ENCODE measurements at places on chromosomes 6 and 20.
A peak's percentile ranks its signal among the peaks of the same experiment; 100 is the strongest.

- DNase-seq = no peak
These were observed 3.6 kb downstream of the OR10C1 start for GRCh38 chr6:29442719-29443118.

DNA sequence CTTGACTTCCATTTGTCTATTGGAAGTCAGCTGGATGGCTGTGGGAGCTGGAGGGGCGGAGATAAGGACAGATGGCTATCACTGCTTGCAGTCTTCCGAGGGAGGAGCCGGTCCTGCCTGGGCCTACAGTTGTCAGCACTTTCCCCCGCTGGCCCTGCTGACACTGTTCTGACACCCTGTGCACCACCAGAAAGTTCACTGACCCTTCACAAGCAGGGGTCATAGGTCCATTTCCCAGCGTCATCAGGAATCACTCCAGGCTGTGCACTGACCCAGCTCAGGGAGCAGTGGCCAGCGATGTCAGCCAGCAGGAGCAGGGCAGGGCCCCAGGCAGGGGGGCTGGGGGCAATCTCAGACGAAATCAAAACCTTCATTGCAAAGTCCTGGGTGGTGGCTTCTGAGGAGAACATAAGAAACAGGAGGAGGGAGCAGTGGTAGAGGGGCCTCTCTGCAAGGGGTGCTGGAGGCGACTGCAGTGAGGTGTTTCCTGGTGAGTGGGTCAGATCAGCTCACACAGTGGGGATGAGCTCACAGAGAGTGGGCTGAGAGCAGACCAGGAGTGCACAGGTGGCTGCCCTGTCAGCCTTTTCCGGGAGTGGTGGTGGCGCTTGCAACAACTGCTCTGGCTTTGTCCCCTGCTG is 26.5 kb upstream of the PLEKHG1 start:
- no peak for DNase-seq

GRCh38 chr6:113809826-113810225 is 47.3 kb upstream of the MARCKS start:
- DNase-seq = no peak

- DNase-seq = no peak
These were observed 19.5 kb downstream of the ADNP start for GRCh38 chr20:50911716-50912115.

GRCh38 chr20:60255866-60256265 is 297.6 kb downstream of the CDH26 start:
- DNase-seq = no peak

- peak; percentile 77 for DNase-seq
These were observed 113.9 kb upstream of the PRSS16 start for GRCh38 chr6:27133281-27134227.

- DNase-seq = no peak
These were observed 92.1 kb upstream of the SPTLC3 start for GRCh38 chr20:12916699-12917098.

DNA sequence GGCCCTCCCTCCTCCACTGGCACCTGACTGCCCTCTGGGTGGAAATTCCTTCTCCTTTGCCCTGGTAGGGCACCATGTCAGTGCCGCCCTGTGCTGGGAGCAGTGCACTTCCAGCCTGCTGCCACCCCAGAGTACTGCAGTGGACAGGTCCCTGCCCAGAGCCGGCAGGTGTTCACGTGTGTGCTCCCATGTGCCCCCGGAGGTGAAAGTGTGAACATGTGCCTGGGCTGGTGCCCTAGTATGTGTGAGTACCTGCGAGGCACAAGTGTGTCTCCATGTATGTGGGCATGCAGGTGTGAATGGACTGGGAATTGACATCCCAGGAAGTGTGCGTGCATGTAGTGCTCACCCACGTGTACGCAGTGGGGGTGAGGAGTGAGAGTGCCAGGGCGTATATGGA is 29.4 kb downstream of the SDCBP2 start:
- peak; percentile 27 for DNase-seq

DNA sequence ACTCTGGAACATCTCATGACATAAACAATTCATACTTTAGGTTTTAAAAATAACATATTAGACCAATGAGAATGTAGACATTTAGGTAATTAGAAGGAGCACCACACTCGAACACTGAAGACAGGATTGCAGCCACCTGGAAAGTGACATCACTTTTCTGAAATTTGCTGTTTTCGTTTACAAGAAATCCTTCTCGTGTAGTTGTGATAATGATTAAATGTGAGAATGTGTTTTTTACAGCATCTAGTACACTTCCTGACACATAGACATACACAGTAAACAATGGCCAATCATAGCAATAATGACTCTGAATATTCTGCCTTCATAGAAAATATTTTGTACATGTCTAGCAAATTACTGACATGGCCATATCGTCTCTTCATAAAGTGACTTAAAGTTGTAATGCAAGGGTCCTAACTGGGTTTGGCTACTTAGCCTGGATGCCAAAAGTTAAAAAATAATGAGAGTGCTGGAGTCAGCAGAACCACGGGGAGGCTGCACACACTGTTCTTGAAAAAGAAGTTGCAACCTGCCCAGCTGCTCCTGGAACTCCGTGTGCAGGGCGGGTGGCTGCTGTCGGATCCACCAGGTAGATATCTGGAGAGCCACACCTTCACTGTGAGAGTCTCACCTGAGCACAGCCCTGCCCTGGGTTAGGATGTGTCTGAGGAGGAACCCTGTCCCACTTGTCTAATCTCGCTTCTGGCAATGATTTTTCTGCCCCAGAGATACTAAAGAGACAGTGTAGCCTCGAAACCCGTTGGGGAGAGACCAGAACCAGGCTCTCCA is 212.9 kb downstream of the QKI start:
- DNase-seq = no peak

DNA sequence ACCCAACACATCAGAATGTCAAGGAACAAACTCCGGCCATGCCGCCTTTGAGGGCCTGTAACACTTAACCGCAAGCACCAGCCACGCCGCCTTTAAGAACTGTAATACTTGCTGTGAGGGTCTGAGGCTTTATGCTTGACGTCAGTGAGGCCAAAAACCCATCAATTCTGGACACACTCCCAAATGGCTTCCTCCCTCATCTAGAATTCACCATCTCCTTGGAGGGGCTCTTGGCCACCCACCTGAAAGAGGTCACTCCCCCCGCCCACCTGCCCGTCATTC is 10.4 kb upstream of the PXDC1 start:
- DNase-seq = no peak

- no peak for DNase-seq
These were observed 528.7 kb upstream of the SOX4 start for GRCh38 chr6:21064756-21065340.

DNA sequence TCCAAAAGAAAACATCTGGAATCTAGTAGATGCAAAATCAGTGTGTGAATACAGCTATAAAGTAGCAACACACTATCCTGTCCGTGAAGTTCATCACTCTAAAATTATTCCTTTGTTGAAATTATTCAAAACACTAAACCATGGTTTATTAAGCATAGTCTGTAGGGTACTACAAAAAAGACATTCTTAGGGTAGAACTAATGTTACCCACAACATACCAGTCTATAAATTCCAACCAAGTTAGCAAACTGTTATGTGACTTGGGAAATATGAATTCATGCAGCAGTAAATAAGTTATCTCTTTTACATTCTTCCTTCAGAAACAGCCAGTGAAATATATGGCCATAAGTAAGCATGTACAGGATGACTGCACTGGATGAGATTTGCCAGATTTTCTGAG is 580.3 kb upstream of the ADGRB3 start:
- DNase-seq = no peak

- no peak for DNase-seq
These were observed 71.8 kb upstream of the NNAT start for GRCh38 chr20:37449276-37449675.

DNA sequence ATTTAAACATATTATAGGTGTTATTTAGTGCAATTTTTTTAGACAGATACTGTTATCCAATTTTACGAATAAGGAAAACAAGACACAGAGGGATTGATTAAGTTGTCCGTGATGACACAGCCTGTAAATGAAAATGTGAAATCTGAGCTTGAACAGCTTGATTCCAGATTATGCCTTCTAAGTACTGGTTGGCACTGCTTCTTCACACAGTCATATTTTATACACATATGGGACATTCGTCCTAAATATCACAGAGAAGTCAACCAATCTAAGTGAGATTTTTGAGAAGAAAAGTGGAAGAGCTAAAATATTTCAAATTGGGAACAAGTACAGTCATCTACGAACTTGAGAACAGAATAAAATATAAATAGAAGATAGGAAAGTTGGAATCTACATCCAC is 756.3 kb downstream of the BCKDHB start:
- no peak for DNase-seq

DNA sequence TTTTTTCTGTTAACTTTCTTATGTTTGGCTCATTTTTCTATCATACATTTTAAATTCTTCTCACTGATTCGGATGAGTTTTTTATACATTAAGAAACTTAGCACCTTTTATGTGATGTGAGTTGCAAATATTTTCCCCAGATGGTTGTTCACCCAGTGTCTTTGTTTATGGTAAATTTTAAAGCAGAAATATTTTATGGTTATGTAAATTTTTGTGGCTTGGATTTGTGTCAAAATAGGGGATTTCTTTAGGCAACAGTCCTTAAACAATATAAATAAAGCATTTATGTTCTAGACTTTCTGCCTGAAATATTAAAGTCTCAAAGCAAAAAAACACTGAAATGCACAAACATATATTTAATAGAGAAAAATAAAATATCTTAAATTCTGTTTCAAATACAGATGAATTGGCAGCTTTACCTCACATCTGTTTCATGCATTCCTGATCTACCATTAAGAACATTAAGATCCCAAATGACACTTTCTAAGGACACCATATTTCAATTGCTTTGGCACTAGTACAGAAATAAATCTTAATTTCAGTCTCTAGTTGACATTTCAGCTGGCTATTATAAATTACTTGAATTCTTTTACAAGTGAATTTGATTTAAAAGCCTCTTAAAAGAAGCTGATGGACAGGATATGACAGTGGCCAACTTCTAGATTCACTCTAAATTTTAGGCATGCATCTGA is 646.6 kb downstream of the HACE1 start:
- no peak for DNase-seq

GRCh38 chr6:146813554-146813953 is 214.8 kb downstream of the ADGB start:
- DNase-seq = no peak

GRCh38 chr6:151068761-151069312 is 170.9 kb upstream of the AKAP12 start:
- no peak for DNase-seq

DNA sequence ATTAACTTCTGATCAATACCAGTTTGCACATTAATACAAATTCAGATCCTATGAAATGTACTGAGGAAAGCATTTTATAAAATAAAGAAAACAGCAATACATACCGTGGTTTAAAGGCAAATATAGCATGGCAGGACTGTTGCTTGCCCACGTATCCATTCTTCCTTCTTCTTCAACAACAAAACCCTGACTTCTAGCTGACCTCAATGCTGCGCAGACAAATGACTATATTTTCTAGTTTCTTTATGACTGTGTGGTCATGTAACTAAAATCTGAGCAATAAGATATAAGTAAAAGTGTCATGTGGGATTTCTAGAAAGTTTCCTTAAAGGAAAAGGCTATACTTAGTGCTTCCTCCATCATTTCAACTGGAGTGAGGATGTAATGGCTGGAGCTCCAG is 85.0 kb downstream of the CDC40 start:
- DNase-seq = no peak

DNA sequence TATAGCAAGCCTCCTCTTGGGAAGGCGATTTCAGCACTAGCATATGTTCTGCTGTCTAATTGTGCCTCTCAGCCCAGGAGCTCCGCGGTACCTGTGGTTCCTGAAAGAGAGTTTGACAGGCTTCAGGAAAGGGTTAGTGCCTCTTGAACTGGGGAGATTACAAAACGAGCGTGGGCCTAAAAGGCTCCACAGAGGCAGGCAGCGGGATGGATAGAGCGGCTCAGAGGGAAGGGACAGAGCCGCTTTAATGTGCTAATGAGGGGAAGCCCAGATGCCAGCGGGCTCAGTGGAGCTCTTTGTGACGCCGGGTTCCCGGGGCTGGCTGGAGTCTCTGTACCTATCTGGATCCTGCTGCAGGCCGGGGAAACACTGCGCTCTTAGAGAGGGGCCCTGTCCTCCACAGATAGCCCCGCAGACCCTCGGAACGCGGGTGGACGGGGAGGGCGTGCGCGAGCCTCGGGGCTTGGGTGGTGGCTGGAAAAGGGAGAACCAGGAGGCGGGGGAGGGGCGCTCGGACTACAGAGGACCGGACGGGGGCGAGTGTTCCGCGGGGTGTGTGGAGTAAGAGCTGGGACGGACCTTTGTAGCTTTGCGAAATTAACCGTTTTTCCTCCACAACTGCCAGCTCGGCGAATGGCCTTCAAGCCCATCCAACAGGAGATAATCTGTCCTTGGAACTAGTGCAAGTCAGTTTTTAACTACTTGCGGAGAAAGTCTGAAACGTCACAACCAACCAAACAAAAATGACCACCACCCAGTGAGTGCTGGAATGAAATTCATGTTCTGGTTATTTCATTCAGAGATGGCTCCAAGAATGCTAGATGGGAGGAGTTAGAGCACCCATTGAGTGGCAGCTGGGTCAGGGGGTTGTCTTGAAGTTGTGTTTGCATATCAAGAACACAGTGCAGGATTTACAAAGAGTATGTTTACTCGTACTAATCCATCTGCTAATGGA is 13.0 kb downstream of the SLC35F1 start:
- peak; percentile 26 for DNase-seq

DNA sequence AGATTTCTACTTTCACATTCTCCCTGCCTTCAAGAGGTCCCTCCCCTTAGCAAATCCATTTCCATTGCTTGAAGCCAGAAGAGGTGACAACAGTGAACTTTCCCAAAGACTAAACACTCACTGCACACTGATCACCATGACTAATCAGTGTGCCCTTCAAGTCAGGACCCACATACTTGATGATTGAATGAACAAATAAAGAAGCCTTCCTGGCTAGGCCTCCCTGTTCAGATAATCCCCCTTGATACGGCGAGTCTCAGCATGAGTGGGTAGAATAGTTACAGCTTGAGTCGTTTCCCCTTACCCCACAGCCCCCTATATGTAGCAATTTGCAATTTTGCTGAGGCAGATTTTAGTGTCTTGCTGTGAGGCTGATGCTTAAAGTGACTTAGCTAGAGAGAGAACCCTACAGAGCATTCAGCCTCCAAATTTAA is 102.2 kb downstream of the UNC5CL start:
- DNase-seq = no peak

GRCh38 chr6:45727819-45728449 is 287.7 kb downstream of the CLIC5 start:
- no peak for DNase-seq
